Activated CD4-positive, alpha-beta T cell treated with anti-CD3 and anti-CD28 coated beads, Interleukin-2, amount 50 U/mL, for 16 hours (primary cell): ENCODE measurements at places on chromosomes 7 and 10.
A peak's percentile ranks its signal among the peaks of the same experiment; 100 is the strongest.

DNA sequence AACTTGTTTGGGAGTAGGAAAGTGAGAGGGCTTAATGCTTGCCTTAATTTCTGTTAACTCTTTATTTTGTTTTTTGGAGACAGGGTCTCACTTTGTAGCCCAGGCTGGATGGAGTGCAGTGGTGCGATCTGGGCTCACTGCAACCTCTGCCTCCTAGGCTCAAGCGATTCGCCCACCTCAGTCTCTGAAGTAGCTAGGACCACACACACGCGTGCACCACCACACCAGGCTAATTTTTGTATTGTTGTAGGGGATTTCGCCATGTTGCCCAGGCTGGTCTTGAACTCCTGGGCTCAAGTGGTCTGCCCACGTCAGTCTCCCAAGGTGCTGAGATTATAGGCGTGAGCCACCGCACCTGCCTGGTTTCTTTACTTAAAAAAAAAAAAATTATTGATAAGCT is 1.9 kb downstream of the PPP2R2D start:
- no peak for DNase-seq

GRCh38 chr10:59903871-59904270 is 2.5 kb downstream of the CCDC6 start:
- no peak for DNase-seq

GRCh38 chr10:132883391-132883881 is 58.9 kb downstream of the CFAP46 start:
- DNase-seq: no peak

GRCh38 chr7:33262476-33262875 is 133.1 kb downstream of the BBS9 start:
- no peak for DNase-seq

DNA sequence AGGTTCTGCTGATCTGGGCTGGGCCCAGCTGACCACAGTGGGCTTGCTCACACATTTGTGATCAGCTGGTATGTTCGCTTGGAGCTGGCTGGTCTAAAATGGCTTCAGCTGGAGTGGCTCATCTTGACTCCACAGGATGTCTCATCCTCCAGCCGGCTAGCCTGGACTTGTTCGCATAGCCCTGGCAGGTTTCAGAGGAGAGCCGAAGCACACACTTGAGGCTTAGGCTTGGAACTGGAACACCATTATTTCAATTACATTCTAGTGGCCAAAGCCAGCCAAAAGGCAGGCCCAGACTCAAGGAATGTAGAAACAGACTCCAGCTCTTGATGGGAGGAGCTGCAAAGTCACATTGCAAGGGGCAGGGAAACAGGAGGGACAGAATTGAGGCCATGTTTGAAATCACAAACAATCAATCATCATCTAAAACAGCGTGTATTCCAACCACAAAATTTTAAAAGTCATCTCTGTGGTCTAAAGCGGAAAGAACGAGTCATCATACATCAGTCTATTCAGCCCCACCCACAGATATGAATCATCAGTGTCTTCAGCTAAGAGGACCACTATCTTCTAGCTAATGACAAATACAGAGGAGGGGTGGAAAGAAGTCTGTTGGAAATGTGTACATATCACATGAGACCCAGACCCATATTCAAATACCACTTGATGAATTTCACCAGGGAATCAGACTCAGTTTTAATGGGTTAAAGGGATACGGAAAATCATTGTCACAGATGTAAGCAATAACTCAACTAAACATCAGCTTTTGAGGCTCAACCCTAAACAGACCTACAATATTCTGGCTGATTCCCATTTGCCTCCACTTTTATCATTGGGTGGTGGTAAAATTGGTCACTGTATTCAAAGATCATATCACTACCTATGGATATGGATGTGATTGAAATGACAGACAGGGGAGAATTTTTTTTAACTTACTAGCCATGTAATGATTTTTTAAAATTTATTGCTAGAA is 139.0 kb upstream of the MKLN1 start:
- peak; percentile 93 for DNase-seq

GRCh38 chr10:8776926-8777622 is 722.6 kb downstream of the GATA3 start:
- no peak for DNase-seq

DNA sequence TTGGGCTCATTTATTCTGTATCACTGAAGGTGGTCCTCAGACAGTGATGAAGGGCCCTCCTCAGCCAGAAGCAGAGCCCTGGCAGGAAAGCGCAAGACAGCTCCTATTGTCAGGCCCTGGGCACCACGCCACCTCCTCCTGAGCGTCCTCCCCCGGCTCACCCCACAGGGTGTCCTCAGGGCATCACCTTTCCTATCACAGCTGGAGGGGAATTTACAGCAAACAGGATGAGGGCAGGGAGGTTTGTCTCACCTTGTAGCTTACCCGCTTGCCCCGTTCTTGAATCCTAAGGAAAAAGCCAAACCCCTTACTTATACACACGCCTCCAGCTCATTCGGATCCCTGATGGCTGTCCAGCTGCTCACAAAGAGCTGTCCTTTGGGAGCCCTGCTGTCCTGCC is 50.2 kb upstream of the LANCL2 start:
- no peak for DNase-seq

DNA sequence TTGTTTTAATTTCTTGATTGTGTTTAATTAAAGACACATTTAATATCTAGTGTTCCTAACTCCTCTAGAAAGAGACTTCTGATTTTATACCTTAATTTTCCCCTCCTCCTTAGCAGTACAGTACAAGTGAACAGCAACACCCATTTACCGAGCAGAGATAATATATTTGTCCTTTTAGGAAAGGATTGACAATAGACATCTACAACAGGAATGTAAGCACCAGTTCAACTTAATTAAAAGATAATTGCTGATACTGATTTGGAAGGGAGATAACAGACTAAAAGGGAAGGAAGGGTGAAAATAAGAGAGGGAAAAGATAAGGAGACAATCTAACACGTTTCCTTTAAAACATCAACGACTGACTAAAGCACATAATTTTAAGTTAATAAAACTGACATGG is 119.3 kb downstream of the SRPK2 start:
- no peak for DNase-seq

GRCh38 chr7:2965301-2965700 is 78.4 kb downstream of the CARD11 start:
- DNase-seq: no peak

DNA sequence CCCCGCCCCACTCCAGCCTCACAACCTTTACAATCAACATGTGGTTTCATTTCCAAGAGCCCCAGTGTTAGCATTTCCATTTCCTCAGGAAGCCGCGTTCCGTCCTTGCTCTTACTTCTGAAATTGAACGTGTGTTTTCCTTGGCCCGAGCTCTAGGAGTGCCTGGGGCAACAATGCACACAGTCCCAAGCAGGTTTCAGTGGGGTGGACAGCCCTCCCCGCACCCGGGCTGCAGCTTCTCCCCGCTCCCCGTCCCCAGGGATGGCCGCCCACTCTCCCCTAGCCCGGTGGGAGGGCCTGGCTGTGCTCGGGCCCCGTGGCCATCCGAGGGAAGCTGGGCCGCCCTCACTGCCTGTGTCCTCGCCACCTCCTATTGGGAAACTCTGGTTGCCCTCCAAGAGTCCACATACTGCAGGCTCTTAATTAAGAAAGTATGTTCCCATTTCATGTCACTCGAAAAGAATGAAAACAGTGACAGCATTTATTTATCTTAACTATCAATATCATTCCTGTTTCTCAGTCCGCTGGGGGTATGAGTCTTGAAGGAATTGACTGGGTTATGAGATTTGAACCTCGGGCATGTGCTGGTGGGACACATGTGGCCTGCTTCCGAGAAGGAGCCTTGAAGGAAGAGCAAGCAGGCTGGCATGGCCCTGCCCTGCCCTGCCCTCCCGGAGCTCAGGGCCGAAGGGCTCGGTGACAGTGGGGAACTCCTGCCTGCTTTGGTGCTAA is 163.8 kb downstream of the GRK5 start:
- DNase-seq: no peak

GRCh38 chr10:78337646-78338391 is 304.2 kb downstream of the RPS24 start:
- no peak for DNase-seq
